ENCODE measurements at places on chromosomes 2 and 18.

GRCh38 chr18:25957017-25957416 is 133.4 kb downstream of the SS18 start:
- no peak for DNase-seq

- DNase-seq, result no peak
These were observed 68.4 kb downstream of the MCFD2 start for GRCh38 chr2:46847185-46847710.

GRCh38 chr2:203819434-203820133 is 48.0 kb upstream of the CTLA4 start:
- no peak for DNase-seq

DNA sequence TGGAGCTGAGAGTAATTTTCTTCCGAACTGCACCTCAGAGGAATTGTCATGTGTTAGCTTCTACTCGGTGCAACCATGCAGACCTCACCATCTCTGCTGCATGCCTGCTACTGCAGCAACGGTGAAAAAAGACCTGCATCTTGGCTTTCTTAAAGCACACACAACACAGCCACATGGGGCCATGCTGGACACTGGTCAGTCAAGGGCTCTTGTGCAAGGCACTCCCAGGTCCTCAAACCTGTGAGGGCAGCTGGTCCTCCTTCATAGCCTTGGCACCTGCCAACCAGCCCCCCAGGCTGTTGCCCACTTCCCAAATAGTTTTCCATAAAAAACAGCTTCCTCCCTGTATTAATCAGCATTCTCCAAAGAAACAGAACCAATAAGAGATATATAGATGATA is 113.5 kb upstream of the TEX51 start:
- no peak for DNase-seq
